ENCODE measurements at places on chromosomes 1 and 21. TPM values are rescaled to one million over a fixed set of nuclear protein-coding genes. Genes with fewer than 3 reads are reported as not detected.

Gene LPAR3
- total RNA-seq: 5.1 TPM

Gene PTPRC
- total RNA-seq: 12.3 TPM

Gene PIK3R3
- 33.9 TPM for total RNA-seq

Gene LCE1C
- total RNA-seq: not detected

Gene KMO
- total RNA-seq: 12.8 TPM

Gene FCN3
- 0.99 TPM for total RNA-seq

Gene PRELP
- 12.8 TPM for total RNA-seq

Gene L1TD1
- total RNA-seq: 1.1 TPM

Gene HPDL
- 1.4 TPM for total RNA-seq

Gene DENND4B
- 33.4 TPM for total RNA-seq

Gene ORC1
- total RNA-seq: 3.1 TPM

Gene SH2D1B
- 0.33 TPM for total RNA-seq

Gene DDR2
- total RNA-seq: 75.1 TPM

Gene CD101
- 1.5 TPM for total RNA-seq

Gene RPTN
- not detected for total RNA-seq

Gene LGR6
- 3.6 TPM for total RNA-seq

Gene PALMD
- total RNA-seq: 39.4 TPM

Gene C1orf185
- total RNA-seq: not detected

Gene DRAXIN
- total RNA-seq: 4.7 TPM
